Foreskin keratinocyte (primary cell): ENCODE measurements at places on chromosomes 16 and 17. TPM values are rescaled to one million over a fixed set of nuclear protein-coding genes. Genes with fewer than 3 reads are reported as not detected.

DNA sequence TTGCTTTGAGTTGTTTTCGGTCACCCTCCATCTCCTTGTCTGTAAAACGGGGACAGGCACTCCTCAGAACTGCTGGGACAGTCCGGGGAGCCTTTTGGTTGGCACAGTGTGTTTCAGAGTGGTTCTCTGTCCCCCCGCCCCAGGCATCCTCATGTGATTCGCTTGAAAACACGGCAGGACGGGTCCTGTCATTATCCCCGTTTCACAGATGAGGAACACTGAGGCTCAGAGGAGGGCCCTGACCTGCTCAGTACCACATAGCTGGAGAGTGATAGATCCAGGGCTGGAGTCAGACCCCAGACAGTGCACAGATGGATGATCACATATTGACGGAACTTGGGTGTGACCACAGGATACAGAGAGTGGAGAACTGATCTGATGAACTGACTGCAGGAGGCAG lies 13.5 kb upstream of the ADGRG1 start:
- no peak for DNase-seq

DNA sequence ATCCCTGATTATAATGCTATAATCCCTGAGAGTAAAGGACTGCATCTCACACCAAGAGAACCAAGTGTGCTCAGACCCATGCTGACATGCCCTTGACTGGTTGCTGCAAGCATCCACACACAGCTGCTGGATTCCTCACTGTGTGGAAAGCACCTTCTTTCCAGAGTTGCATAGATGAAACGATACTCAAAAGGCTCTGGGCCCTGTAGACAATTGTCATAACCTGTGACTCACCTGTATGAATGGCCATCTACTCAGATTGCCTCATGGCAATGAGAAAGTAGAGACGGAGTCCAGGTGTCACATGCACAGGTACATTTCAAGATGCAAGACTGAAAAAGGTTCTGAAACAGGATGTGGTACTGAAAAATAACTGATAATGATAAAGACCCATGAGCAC lies 58.1 kb downstream of the MPHOSPH6 start:
- DNase-seq = peak; percentile 99

GPS2 gene
- total RNA-seq = 52.0 and 63.8 TPM in 2 replicates

TMEM204 gene
- 4.1 and 10.7 TPM in 2 replicates for total RNA-seq

KCNJ2 gene
- 0.10 and 0.28 TPM in 2 replicates for total RNA-seq
